ENCODE measurements at places on chromosomes 11 and 22.
A peak's percentile ranks its signal among the peaks of the same experiment; 100 is the strongest.

- no peak for DNase-seq
These were observed 525.9 kb downstream of the KCNA4 start for GRCh38 chr11:29490938-29491337.

DNA sequence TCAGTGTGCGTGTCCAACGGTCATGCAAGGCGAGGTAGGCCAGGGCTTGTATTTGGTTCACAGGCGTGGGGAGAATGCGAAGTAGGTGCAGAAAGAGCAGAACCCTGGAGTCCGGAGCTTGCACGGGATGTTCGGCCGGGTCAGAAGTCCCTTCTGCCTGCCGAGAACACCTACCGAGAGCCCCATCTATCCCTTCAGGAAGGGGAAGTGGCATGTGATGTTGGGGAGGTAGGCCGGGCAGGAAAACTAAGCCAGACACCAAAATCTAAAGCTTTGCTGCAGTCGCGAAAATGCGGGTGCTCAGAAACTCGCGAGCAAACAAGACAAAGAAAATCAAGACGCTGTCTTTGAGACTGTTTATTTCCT, 435 bp upstream of the TAF6L start:
- DNase-seq = no peak

GRCh38 chr22:48622891-48623545, 1204.7 kb downstream of the BRD1 start:
- DNase-seq = no peak

GRCh38 chr11:130829920-130830511, 86.3 kb downstream of the SNX19 start:
- no peak for DNase-seq

- DNase-seq = no peak
These were observed 887.3 kb upstream of the TENM4 start for GRCh38 chr11:80327956-80328614.

DNA sequence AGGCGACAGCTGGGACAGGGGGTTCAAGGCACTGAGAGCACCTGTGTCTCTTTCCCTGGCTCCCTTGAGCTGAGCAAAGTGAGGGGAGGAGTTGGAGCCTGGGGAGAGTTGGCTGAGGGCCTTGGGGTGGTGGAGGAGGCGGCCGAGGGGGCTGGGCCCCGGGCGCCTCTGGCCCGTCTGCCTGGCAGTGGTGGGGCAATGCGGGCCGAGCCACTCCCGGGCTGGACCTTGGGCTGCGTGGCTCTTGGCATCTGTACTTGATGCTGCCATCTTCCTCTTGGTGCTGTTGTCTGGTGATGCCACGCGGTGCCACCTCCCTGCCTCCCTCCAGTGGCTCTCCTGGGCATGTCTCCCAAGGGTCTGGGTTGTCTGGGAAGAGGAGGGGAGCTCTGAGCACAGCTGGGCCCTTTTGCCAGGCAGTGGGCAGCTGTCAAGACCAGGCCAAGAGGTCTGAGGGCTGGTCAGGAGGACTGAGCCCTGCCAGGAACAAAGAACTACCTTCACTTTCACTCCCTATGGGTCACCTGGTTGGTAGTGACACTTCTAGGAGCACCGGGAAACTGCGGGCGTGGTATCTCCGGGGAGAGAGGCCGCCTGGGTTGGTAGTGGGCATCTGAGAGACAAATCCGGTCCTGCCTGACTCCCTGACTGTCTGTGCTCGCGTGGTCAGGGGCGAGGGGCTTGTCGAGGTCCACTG, 1.3 kb downstream of the GRIK4 start:
- peak; percentile 6 for DNase-seq

GRCh38 chr11:68375766-68376165, 63.4 kb downstream of the LRP5 start:
- no peak for DNase-seq

GRCh38 chr11:4748438-4748837, 21.3 kb downstream of the OR51F1 start:
- no peak for DNase-seq

DNA sequence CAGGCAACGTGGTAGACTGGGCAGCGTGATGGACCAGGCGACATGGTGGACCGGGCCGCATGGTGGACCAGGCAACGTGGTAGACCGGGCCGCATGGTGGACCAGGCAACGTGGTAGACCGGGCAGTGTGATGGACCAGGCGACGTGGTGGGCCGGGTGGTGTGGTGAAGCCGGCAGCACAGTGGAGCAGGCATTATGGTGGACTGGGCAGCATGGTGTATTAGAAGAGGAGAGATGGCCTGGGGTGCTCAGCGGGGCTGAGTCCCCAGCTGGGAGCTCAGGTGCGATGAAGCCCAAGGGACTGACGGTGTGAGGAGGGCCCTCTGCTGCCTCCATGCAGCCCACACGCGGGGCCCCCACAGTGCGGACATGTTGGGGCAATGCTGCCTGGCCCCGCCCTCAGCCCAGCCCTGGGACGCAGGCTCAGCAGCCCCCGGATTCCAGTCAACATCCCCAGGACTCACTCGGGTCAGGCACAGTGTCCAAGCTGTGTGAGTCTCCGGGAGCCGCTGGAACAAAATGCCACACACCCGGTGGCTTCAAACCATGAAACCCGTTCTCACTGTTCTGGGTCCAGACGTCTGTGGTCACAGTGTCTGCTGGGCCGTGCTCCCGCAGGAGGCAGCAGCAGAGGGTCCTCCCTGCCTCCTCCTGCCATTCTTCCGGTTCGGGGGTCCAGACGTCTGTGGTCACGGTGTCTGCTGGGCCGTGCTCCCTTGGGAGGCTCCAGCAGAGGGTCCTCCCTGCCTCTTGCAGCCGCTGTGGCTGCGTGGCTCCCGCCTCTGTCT, 1084.9 kb downstream of the BRD1 start:
- DNase-seq = no peak

- DNase-seq = no peak
These were observed 10.0 kb downstream of the SHANK2 start for GRCh38 chr11:71242391-71242790.

DNA sequence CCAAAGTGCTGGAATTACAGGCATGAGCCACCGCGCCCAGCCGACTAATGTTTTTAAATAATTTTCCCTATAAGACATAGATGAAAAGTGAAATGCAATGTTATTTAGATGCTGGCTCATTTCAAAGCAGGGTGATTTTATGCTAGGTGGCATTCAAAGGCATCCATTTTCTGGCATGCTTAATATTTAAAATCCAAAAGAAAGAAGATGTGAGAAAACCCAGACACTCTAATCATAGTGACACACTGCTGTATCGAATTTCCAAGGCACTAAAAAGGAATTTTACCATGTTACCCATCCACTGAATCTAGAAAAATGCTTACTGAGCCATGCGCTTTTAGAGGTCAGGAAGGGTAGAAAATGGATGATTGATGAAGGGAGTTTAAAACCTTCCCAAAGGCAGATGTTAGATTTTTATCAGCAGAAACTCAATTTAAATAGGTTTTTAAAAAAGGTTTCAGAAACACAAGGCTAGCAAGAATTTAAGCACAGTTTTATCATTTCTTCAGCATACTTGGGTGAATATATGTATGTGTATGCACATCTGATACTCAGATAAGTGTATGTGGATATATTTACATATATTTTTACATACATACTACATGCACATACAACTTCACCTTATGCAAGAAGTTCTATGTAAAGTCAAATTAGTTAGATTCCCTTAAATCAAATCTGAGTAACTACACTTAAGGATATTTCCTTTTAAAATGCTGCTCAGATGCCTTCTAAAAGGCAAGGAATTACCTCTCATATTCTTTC, 24.1 kb upstream of the CCDC89 start:
- DNase-seq = no peak

DNA sequence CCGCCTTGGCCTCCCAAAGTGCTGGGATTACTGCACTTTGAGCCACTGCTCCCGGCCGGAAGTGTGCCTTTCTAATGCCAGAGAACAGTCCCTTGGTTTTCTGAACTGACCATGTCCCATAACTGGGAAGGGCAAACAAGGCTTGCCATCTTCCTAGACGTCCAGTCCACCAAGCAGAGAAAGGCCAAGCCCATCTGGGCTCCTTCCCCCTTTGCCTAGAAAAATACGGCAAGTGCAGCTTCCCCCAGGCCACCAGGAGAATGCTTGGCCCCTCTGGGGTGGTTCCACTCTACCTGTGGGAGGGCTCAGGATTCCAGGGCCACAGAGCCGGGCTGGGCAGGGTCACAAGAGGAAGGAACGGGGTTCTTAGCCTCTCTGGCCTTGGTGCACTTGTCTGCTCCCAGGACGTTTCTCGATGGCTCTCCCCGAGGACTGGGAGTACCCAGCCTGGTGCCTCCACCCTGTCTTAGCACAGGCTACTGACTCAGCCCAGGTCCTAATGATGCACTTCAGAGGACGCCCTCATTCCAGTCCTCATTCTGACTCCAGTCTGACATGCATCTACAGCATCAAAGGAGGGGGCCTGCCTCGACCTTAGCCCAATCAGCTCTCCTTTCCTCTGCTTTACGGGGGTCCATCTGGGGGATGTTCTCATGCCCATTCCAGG, 1.2 kb downstream of the USP2 start:
- no peak for DNase-seq

- DNase-seq = no peak
These were observed 1376.4 kb downstream of the TBC1D22A start for GRCh38 chr22:48138855-48139254.

- no peak for DNase-seq
These were observed 835 bp upstream of the MYOD1 start for GRCh38 chr11:17718510-17718962.

- DNase-seq = no peak
These were observed 179.7 kb downstream of the TBC1D22A start for GRCh38 chr22:46941968-46942798.

DNA sequence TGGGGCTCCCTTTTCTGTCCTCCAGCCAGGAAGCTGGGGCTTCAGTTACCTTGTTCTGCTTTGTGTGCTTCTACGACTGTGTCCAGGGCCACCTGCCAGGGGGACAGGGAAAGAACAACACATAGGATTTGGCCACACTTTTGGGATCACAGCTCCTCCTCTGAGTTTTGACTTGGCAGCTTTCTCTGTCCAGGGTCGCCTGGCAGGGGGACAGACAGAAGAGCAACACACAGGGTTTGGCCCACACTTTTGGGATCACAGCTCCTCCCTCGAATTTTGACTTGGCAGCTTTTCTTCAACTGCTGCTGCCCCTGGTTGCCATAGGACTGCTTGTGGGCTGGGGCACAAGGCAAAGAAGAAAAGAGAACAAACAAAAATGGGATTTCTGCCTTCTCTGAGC, 19.1 kb downstream of the INCENP start:
- DNase-seq = no peak

DNA sequence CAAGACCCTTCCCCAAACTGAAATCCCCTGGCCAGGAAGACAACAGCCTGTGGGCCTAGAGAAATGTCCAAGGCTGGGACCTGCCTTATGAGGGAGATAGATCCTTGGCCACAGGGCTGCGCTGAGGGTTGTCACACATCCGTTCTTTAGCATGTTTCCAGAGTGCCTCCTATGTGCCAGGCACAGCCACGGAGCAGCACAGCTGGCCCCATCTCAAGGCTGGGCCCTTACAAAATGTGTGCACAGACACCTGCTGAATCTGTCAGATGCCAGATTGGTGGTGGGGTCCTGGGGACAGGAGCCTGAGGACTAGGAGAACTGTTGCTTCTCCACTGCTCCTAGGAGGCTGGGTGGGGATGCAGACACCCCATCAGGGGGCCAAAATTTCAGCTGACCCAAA, 11.2 kb downstream of the GRIK4 start:
- no peak for DNase-seq

DNA sequence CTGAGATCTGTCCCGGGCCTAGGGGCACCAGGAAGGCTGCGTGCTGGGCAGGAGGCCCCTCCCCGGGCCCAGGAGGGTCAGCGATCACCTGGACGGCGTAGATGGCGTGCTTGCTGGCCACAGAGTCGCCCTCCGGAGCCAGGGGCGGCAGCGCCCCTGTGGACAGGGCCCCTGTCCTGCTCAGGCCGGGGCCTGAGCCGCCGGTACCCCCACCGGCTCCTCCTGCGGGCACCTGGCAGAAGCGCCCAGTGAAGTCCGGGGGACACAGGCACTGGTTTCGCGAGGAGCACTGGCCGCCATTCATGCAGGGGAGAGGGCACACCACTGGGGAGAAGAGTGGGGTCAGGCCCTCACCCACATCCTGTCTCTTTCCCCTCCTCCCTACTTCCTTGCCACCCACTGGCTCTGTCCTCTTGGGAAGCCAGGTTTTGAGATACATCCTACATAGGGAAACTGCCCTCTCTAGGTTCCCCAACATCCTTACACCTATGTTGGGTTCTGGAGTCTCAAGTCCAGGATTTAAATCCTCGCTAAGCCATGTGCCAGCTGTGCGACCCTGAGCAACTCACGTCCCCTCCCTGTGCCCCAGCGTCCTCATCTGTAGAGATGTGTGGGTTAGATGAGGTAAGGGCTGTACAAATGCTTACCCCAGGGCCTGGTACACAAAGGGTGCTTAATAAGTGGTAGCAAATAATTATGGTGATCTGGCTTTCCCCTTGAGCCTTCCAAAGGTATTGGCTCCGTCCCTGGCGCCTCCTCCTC, 3.9 kb downstream of the LTBP3 start:
- no peak for DNase-seq

DNA sequence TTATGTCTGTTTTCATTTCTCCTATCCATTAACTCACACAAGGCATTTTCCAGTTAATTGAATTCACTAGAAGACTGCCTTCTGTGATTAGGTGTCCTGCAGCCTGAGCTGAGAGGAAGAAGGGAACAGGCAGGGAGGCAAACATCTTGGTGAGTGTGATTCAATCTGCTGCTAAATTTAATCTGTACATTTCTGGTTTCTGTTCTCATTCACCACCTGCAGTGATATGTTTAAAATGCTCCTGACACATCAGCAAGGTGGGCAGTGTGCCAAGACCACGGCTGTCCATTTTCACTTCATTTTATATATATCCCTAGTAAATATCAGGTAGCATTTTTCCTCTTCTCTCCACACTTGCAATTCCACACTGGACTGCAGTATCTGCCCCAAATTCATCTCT, 416.5 kb downstream of the TMEM135 start:
- no peak for DNase-seq

DNA sequence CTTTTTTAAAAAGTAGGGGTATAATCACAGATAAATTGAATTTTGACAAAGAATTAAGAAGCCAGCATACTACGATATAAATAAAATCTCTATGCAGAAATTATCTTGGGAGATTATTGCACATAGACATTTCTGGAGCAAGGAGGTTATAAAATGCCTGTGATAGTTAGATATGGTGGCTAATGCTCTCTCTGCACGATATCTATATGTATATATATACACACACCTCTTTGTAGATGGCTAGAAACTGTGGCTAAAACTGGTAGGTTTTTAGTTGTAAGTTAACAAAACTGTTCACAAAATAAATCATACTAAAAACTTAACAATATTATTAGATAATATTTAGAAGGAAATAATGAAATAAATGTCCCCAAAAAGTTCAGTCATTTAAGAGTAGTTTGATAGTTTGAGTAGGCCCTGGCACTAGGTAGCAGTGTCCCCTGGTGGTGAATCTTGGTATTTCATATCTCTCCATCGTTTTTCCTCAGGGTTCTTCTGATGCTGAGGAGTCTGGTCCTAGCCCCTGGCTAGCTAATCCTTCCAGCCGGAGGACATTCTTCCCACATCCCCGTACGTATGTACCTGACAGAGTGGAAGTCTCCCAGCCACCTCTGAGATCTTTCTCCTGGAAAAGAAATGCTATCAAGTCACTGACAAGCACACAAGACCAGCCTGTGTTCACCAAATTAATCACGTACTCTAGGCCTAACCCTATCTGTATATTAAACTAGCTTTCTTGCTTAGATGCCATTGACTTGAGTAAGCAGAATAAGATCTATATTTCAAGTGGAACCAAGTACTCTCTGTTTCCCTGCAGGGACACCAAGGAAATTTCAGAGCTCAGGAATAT, 32.2 kb downstream of the ART5 start:
- DNase-seq = peak; percentile 60

GRCh38 chr11:110712659-110713448, 617 bp upstream of the ARHGAP20 start:
- no peak for DNase-seq

All from SK-MEL-5 (cell line).